Hepatocyte (in vitro differentiated cells): ENCODE measurements at places on chromosomes 12 and 14. TPM values are rescaled to one million over a fixed set of nuclear protein-coding genes. Genes with fewer than 3 reads are reported as not detected.

DNA sequence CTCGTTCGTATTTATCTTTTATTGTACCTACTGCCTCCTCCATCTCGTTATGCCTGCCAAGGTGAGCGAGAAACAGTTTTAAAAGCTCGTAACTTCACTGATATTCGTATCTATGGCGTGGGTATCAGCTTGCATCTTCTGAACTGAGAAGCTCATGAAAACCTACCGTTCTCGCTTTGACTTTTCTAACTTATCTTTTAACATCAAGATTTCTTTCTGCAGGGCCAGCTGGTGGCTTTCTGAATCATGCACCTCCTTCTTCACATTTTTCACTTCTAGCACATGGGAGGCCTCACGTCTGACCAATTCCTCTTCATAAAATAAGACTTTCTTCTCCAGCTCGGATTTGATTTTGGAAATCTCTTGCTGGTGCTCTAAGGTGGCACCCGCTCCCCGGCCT lies 45.8 kb downstream of the AMN start:
- DNase-seq: no peak

Gene TOX4
- 51.9 and 55.5 TPM in 2 replicates for total RNA-seq

DNA sequence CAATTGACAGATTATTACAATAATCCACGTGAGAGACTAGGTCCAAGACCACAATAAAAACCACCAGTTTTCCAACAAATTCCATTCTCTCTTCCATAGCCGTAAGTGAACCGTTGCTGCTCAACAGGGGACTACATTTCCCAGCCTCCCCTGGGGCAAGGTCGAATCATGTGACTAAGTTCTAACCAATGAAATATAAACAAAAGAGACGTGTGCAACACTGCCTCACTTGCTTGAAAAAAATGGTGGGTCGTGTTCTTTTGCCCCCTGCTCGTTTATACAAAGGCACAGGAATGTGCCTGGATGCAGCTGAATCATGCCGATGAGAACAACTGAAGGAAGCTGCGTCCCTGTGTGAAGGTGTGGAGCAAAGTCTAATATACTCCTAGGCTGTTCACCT lies 51.1 kb downstream of the HSPB8 start:
- peak; percentile 69 for DNase-seq

Gene MEG3
- not detected in 2 replicates for total RNA-seq

Gene RERGL
- 0.70 and 0.80 TPM in 2 replicates for total RNA-seq

GRCh38 chr12:90062799-90063198 lies 354.2 kb upstream of the ATP2B1 start:
- DNase-seq: no peak

GRCh38 chr12:53200107-53200457 lies 7.0 kb downstream of the ITGB7 start:
- DNase-seq: no peak

GRCh38 chr12:48027183-48028002 lies 23.1 kb upstream of the COL2A1 start:
- DNase-seq: no peak

Gene TMEM121
- 2.3 and 3.0 TPM in 2 replicates for total RNA-seq

Gene POTEG
- not detected in 2 replicates for total RNA-seq

- no peak for DNase-seq
Observed at GRCh38 chr12:20101046-20101445, 267.3 kb upstream of the PDE3A start.

GRCh38 chr12:69744109-69744508 lies 5.4 kb downstream of the RAB3IP start:
- DNase-seq: no peak

Gene SMOC1
- total RNA-seq: 6.2 and 6.3 TPM in 2 replicates

Gene MUCL1
- not detected in 2 replicates for total RNA-seq

DNA sequence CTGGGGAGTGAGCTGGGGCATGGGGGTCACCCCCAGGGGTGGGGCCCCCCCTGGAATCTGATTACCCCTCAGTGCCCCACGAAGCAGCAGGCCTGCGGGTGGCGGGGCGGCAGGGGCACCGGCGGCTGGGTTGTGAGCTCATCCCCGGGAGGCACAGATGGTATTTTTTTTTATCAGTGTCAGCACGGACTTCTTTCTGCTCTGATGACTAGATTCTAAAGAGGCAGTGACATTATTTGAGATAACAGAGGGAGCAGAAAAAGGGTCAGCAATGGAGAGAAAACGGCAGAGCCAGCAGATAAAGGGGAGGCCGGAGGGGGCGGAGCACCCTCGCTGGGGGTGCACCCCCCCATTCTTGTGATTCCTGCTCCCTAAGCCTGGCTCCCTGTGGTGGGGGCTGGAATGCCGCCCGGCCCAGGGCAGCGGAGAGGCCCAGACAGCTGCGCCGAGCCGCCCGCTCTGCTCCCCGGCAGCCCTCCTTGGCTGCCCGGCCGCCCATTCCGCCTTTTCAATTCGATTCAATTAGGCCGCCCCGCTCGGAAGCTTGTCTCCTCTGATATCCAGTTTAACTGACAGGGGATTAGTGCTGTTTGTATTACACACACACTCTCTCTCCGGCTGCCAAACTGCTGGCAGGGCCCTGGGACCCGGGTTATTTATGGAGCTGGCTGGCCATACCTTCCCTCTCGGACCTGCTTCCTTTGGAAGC lies 32.9 kb downstream of the MVK start:
- DNase-seq: peak; percentile 54
